ENCODE measurements at places on chromosomes 4 and X. TPM values are rescaled to one million over a fixed set of nuclear protein-coding genes. Genes with fewer than 3 reads are reported as not detected.

The MXD4 gene
- 32.5 TPM for total RNA-seq

DNA sequence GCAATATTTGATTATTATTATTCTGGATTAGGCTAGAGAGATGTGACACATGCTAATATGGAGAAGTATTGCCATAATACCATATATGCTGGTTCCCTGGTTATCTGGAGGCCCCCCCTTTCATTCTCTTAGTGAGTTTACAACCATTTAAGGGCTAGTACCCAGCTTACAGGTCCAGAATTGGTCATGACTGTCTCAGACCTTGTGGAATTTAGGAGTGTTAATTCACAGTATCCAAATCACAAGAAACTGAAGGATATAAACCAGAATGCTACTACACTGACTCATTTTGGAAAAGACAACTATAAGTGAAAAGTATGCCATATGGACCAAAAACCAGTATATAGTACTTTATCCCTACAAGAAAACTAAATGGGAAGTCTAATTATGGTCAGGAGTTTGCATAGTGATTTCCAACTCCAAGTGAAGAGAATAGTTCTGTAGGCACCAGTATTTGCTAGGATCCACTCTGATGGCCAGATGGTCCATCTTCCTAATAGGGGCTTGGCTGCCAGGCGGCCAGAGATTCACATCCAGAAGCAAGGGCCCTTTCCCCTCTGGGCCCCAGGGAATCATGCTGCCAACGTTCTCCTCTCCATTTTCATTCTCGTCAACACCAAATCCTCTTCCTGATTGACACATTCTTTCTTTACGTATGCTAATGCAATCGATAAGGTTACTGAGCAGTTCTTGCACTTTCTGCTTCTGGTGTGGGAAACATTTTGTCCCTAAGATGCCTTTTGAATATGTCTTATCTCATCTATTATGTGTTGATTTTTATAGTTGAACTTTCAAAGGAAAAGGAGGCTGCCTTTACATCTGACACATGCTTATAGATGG is 123.6 kb downstream of the SHROOM3 start:
- ATAC-seq, result no peak

- no peak for ATAC-seq
Measured at GRCh38 chr4:112717856-112718255, 80.9 kb downstream of the LARP7 start.

The RBBP7 gene
- 45.6 TPM for total RNA-seq

- ATAC-seq, result no peak
Measured at GRCh38 chr4:3297066-3297859, 4.4 kb downstream of the RGS12 start.

The SPOCK3 gene
- 42.5 TPM for total RNA-seq

GRCh38 chr4:84530454-84530853 is 31.4 kb upstream of the NKX6-1 start:
- ATAC-seq, result no peak

Measured in motor neuron (in vitro differentiated cells).